Memory B cell (primary cell): ENCODE measurements at places on chromosomes 5 and 9.

GRCh38 chr9:134383148-134383547, 56.9 kb downstream of the RXRA start:
- H3K4me3 ChIP-seq = no peak overlapping the region
- DNase-seq = no peak
- no peaks in the 10 kb centered on the region for H3K36me3 ChIP-seq
- H3K27ac ChIP-seq = no peak overlapping the region
- peaks cover 21% of the 10 kb centered on the region for H3K4me1 ChIP-seq

GRCh38 chr5:1526681-1527131, 2.9 kb upstream of the LPCAT1 start:
- peak overlapping the region; percentile 83 for H3K27ac ChIP-seq
- no peaks in the 10 kb centered on the region for H3K36me3 ChIP-seq
- H3K4me3 ChIP-seq = no peak overlapping the region
- DNase-seq = no peak

- H3K27ac ChIP-seq = no peak overlapping the region
- no peaks in the 10 kb centered on the region for H3K36me3 ChIP-seq
- H3K4me3 ChIP-seq = peak overlapping the region; percentile 47
- no peak for DNase-seq
- peaks cover 11% of the 10 kb centered on the region for H3K4me1 ChIP-seq
Measured at GRCh38 chr9:136645903-136646754, 16.6 kb upstream of the EGFL7 start.

GRCh38 chr5:119706049-119706448, 76.7 kb downstream of the FAM170A start:
- H3K36me3 ChIP-seq = peaks cover 3% of the 10 kb centered on the region
- peaks cover 9% of the 10 kb centered on the region for H3K27me3 ChIP-seq
- H3K4me3 ChIP-seq = no peak overlapping the region
- no peak for DNase-seq
- H3K4me1 ChIP-seq = no peaks in the 10 kb centered on the region
- no peak overlapping the region for H3K27ac ChIP-seq

- peaks cover 14% of the 10 kb centered on the region for H3K27me3 ChIP-seq
- DNase-seq = no peak
- no peak overlapping the region for H3K4me3 ChIP-seq
- no peaks in the 10 kb centered on the region for H3K36me3 ChIP-seq
- no peak overlapping the region for H3K27ac ChIP-seq
Measured at GRCh38 chr5:31855134-31856040, 216.5 kb downstream of the PDZD2 start.

DNA sequence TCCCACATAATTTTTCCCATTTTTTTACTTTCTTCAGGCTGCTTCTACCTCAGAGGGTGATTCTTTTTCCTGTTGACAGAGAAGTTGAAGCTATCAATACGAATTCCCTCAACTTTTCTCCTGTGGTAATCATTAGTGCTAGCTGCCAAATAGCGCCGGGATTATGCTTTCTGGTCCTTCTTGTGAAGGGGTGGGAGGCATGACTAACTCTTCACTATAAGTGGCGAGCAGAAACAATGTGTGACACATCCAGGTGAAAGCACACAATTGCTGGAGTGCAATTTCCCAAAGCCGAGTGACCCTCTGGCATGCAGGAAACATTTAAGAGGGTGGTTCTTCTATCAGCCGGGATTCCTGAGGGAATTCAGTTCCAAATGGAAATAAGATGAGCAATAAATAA, 56.0 kb downstream of the TRPC7 start:
- peaks cover 6% of the 10 kb centered on the region for H3K27me3 ChIP-seq
- H3K4me3 ChIP-seq = no peak overlapping the region
- no peaks in the 10 kb centered on the region for H3K36me3 ChIP-seq
- DNase-seq = no peak
- H3K27ac ChIP-seq = no peak overlapping the region
- no peaks in the 10 kb centered on the region for H3K4me1 ChIP-seq

DNA sequence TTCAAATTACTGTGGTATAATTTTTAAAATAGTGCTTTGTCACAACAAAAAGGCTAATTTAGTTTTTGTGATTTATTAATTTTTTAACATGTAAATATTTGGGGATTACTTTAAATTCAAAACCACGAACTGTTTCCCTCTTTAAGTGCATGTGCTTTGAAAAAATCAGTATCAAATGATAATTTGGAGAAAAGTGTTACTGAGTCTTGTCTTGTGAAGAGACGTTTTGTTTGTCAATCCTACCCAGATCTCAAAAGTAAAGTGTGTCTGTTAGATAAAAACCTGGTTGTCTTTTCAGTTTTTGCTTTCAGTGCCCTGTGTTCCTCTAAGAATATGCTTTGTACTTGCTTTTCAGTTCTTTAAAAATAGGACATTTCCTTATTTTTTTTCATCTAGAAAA, 7.7 kb downstream of the ZSWIM6 start:
- no peaks in the 10 kb centered on the region for H3K27me3 ChIP-seq
- no peak overlapping the region for H3K27ac ChIP-seq
- peaks cover 9% of the 10 kb centered on the region for H3K36me3 ChIP-seq
- H3K4me1 ChIP-seq = peaks cover 19% of the 10 kb centered on the region

- no peak overlapping the region for H3K4me3 ChIP-seq
- peaks cover 23% of the 10 kb centered on the region for H3K36me3 ChIP-seq
- peak overlapping the region; percentile 39 for H3K27ac ChIP-seq
- H3K4me1 ChIP-seq = peaks cover 17% of the 10 kb centered on the region
- peak; percentile 50 for DNase-seq
Measured at GRCh38 chr9:99140685-99141314, 35.9 kb downstream of the TGFBR1 start.

GRCh38 chr9:113678859-113679256, 197.3 kb upstream of the ZNF618 start:
- H3K4me1 ChIP-seq = peaks cover 2% of the 10 kb centered on the region
- H3K36me3 ChIP-seq = no peaks in the 10 kb centered on the region
- no peak overlapping the region for H3K27ac ChIP-seq
- H3K27me3 ChIP-seq = peaks cover 36% of the 10 kb centered on the region

DNA sequence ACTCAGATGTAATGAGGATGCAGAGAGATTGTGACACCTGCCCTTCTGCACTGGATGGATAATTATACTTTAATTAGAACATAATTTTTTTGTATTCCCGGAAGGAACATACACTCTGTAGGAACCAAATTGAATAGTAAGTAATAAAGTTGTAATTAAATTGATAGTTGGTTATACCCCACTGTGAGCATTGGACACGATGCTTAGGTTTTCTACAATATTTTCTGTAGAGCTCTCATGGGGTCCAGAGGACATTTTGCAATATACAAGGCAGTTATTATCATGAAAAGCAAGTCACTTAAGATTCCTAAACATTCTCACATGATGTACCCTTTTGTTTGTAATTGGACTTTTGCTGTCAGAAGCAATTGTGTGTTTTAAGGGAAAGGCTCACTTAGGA, 63.4 kb downstream of the DIRAS2 start:
- H3K36me3 ChIP-seq = no peaks in the 10 kb centered on the region
- no peak overlapping the region for H3K27ac ChIP-seq
- H3K4me3 ChIP-seq = no peak overlapping the region
- DNase-seq = no peak

- H3K27ac ChIP-seq = no peak overlapping the region
- no peak for DNase-seq
- H3K36me3 ChIP-seq = no peaks in the 10 kb centered on the region
- no peaks in the 10 kb centered on the region for H3K4me1 ChIP-seq
- H3K4me3 ChIP-seq = no peak overlapping the region
Measured at GRCh38 chr5:81093536-81094196, 133.5 kb downstream of the RASGRF2 start.

DNA sequence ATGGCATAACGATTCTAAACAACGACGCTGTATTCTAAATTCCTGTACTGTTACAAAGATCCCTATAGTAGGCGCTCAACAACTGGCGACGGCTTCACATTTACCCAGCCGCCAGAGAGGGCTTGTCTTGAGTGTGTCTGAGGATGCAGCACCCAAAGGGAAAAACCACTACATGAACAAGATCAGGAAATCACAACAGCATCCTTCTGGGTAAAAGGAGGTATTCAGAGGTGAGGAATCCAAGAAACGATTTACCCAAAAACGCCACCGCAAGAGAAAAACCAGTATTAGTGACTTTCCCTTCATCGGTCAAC, 711 bp downstream of the TTC33 start:
- H3K36me3 ChIP-seq = peaks cover 9% of the 10 kb centered on the region
- peak; percentile 37 for DNase-seq
- no peak overlapping the region for H3K27ac ChIP-seq
- no peaks in the 10 kb centered on the region for H3K27me3 ChIP-seq
- peaks cover 14% of the 10 kb centered on the region for H3K4me1 ChIP-seq

GRCh38 chr5:175711472-175712312, 53.8 kb downstream of the HRH2 start:
- H3K36me3 ChIP-seq = no peaks in the 10 kb centered on the region
- H3K27ac ChIP-seq = no peak overlapping the region
- no peak overlapping the region for H3K4me3 ChIP-seq
- DNase-seq = no peak
- H3K27me3 ChIP-seq = peaks cover 29% of the 10 kb centered on the region

DNA sequence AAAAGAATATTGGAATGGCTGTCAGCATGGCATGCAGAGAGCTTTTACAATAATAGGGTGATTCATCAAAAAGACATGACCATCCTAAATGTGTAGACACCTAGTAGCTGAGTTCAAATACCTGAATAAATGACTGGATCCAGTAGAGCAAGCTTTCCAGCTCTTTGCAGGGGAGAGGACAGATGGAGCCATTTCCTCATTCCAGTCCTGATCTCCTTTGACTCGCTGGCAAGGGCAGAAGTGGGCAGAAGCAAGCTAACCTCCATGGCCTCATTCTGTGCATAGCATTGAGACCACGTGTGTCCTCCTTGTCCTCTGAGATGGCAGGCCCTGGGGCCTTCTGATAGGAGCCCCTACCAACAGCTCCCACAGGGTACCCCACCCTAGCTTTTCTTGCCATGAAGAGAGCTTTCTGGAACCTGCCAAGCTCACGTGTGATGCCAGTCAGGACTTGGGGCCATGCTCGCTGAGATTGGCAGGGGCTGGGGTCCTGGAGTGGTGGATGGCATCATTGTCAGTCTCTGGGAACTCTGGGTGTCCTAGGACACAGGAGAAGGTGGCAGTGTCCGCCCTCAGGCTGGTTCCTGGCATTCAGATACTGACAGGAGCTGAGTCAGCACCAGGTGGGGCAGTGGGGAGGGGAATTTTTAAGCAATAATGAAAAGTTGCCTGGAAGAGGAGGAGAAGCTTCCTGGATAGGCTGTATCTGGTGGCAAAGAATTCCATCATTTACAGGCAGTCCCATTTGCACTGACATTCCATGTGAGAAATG, 33.6 kb downstream of the WWC1 start:
- H3K4me3 ChIP-seq = no peak overlapping the region
- H3K27ac ChIP-seq = no peak overlapping the region
- no peak for DNase-seq

GRCh38 chr5:137714946-137715345, 20.9 kb downstream of the KLHL3 start:
- peaks cover 13% of the 10 kb centered on the region for H3K36me3 ChIP-seq
- no peaks in the 10 kb centered on the region for H3K4me1 ChIP-seq
- DNase-seq = no peak
- peaks cover 3% of the 10 kb centered on the region for H3K27me3 ChIP-seq
- H3K4me3 ChIP-seq = no peak overlapping the region
- no peak overlapping the region for H3K27ac ChIP-seq

DNA sequence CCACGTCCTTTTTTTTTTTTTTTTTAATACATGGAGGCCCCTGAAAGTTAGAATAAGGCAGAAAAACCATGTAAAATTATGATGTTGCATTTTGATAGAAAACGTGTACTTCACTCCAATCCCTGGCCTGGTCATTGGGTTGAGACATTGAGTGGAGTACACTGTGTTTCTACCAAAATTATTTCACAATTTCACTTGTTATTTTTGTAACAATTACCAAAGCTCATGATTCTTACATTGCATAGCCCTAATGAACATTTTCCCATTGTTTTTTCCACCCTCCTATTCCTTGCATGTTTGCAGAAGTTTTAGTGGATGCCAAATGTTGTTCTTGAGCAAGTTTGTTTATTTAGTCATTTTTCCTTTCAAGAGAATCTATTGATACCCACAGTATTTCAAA, 21.9 kb downstream of the MAMDC2 start:
- no peaks in the 10 kb centered on the region for H3K36me3 ChIP-seq
- H3K27ac ChIP-seq = no peak overlapping the region
- peaks cover 9% of the 10 kb centered on the region for H3K27me3 ChIP-seq
- DNase-seq = no peak

DNA sequence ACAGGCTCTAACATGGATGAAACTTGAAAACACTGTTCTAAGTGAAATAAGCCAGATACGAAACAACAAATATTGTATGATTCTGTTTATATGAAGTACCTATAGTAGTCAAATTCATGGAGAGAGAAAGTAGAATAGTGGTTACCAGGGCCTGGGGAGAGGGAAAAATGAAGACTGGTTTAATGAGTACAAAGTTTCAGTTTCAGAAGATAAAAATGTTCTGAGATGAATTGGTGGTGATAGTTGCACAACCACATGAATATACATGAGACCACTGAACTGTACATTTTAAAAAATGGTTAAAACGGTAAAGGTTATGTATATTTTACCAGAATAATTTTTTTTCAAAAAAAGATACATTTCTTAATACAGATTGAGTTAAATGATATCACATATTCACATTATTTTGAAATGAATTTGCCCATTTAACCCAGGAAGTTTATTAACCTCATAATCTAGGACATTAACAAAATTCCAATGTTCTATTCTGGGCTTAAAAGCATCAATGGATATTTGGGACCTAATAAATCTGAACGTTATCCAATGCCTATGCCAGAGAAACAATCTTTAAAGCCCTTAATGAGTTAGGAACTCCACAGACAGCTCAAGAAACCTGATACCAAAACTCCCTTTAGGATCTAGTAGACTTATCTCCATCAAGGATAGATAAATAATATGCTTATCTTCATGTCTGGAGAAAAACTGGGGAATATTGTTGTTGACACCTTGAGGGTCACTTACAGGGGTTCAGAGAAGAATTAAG, 521.3 kb downstream of the EFNA5 start:
- no peaks in the 10 kb centered on the region for H3K4me1 ChIP-seq
- no peaks in the 10 kb centered on the region for H3K36me3 ChIP-seq
- DNase-seq = no peak
- no peaks in the 10 kb centered on the region for H3K27me3 ChIP-seq
- H3K4me3 ChIP-seq = no peak overlapping the region

DNA sequence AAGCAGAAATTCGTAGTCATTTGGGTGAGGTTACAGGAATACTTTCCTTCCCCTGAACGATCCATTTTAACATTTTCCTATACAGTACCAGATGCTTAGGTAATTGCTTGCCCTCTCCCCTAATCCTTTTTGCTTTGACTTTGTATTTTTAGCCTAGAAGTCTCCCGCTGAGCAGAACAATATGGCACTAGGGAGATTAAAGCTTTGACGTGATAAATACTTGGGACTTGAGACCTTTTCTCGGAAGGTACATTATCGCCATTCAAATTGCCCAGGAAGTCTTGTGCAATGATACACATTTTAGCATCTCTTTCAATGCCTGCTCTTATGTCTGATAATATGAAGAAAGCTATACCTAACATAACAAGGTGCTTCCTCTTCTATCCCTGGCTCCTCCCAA, 22.9 kb upstream of the SPATA31C2 start:
- no peak overlapping the region for H3K27ac ChIP-seq
- H3K36me3 ChIP-seq = no peaks in the 10 kb centered on the region
- peaks cover 9% of the 10 kb centered on the region for H3K27me3 ChIP-seq
